ENCODE measurements at places on chromosomes 1 and 21. TPM values are rescaled to one million over a fixed set of nuclear protein-coding genes. Genes with fewer than 3 reads are reported as not detected.
A peak's percentile ranks its signal among the peaks of the same experiment; 100 is the strongest.

- DNase-seq: no peak
These were observed 428.4 kb downstream of the PTPRU start for GRCh38 chr1:29664711-29665110.

TPTE gene
- polyA plus RNA-seq: not detected

- peak; percentile 63 for DNase-seq
These were observed 3.1 kb downstream of the BACE2 start for GRCh38 chr21:41170859-41171609.

CNR2 gene
- polyA plus RNA-seq: 0.04 TPM

DNA sequence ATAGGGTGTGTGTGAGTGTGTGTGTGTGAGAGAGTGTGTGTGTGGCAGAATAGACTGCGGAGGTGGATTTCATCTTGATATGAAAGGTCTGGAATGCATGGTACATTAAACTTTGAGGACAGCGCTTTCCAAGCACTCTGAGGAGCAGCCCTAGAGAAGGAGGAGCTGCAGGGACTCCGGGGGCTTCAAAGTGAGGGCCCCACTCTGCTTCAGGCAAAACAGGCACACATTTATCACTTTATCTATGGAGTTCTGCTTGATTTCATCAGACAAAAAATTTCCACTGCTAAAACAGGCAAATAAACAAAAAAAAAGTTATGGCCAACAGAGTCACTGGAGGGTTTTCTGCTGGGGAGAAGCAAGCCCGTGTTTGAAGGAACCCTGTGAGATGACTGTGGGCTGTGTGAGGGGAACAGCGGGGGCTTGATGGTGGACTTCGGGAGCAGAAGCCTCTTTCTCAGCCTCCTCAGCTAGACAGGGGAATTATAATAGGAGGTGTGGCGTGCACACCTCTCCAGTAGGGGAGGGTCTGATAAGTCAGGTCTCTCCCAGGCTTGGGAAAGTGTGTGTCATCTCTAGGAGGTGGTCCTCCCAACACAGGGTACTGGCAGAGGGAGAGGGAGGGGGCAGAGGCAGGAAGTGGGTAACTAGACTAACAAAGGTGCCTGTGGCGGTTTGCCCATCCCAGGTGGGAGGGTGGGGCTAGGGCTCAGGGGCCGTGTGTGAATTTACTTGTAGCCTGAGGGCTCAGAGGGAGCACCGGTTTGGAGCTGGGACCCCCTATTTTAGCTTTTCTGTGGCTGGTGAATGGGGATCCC, 18.3 kb upstream of the HDAC1 start:
- peak; percentile 24 for DNase-seq

- no peak for DNase-seq
These were observed 89.3 kb downstream of the RGL1 start for GRCh38 chr1:183894290-183894565.

DNA sequence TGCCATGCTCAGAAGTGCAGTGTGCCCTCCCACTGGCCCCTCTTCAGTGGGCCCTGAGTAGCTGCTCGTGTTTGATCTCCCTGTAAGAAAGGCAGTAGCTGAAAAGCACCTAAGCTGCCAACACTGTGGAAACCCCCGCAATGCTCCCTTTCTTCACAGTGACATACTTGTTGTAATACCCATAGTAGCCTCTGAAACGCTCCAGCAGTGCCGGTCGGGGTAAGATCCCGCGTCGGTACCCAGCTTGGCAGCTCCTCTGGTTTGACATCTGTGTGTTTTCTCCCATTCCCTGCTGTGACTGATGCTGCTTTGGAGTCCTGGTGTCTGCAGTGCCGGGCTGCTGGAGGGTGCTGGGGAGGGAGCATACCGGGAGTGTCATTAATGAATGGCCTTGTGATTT, 3.6 kb downstream of the CHAF1B start:
- DNase-seq: peak; percentile 57

GRCh38 chr1:20078171-20078651, 8.2 kb downstream of the PLA2G5 start:
- no peak for DNase-seq

GRCh38 chr1:50667710-50668356, 244.6 kb upstream of the DMRTA2 start:
- DNase-seq: peak; percentile 37

GRCh38 chr1:226974544-226975258, 34.6 kb downstream of the COQ8A start:
- no peak for DNase-seq

DNA sequence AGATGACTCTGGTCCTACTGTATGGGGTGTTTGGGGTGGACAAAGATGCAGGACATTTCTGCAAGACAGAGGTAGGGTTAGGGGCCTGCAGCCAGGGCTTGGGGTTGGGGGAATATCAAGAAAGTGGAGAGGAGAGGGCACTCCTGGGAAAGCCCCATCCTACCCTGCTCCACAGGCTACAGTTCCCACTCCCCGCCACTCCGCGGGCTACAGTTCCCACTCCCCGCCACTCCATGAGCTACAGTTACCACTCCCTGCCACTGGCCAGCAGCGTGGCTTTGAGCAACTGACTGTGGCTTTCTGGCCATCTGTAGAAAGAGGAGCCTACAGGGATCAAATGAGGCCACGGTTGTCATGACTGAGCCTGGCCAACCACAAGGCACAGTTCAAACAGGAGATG, 93.8 kb upstream of the GRIK3 start:
- no peak for DNase-seq

DNA sequence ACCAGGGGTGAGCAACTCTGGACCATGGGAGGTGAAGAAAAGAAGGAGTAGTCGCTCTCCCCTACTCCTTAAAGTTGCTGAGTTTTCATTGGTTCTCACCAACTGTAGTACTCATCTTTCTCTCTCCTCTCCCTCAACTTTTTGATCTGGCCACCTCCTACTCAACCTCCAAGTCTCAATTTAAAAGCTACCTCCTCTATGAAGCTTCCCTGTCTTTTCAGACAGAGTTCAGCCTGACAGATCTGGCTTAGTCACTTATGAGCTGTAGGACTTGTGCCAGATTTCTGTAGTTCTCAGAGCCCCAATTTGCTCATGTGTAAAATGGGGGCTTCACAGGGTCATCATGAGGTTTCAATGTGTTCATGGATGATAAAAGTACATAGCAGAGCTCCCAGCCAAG, 34.5 kb upstream of the HTR1D start:
- DNase-seq: no peak

KIFAP3 gene
- polyA plus RNA-seq: 11.7 TPM

All from lung (tissue), 17 donors.